Smooth muscle cell of the coronary artery (primary cell): ENCODE measurements at places on chromosomes 2 and 18. TPM values are rescaled to one million over a fixed set of nuclear protein-coding genes. Genes with fewer than 3 reads are reported as not detected.

Gene OSBPL6
- total RNA-seq = 0.47 and 0.98 TPM in 2 replicates

Gene TBR1
- not detected in 2 replicates for total RNA-seq

Gene SH2D6
- 0.23 TPM in 1 of 2 replicates, not detected in the other for total RNA-seq

Gene SLC4A3
- 1.7 and 2.1 TPM in 2 replicates for total RNA-seq

Gene CXCR1
- total RNA-seq = not detected in 2 replicates

Gene TUBA4B
- total RNA-seq = not detected in 2 replicates

Gene FAM110C
- under 0.01 TPM in 1 of 2 replicates, not detected in the other for total RNA-seq

Gene CDC42EP3
- 3.2 and 11.6 TPM in 2 replicates for total RNA-seq

Gene EVA1A
- 16.3 and 48.0 TPM in 2 replicates for total RNA-seq

Gene LOXHD1
- 0.94 TPM in 1 of 2 replicates, not detected in the other for total RNA-seq

Gene KRTCAP3
- not detected in 2 replicates for total RNA-seq

Gene MYO7B
- total RNA-seq = 0.23 TPM in 1 of 2 replicates, not detected in the other

Gene GAL3ST2
- total RNA-seq = 0.23 TPM in 1 of 2 replicates, not detected in the other

Gene PCARE
- not detected in 2 replicates for total RNA-seq

Gene LYG1
- total RNA-seq = not detected in 2 replicates

Gene TBC1D8
- 11.7 and 49.1 TPM in 2 replicates for total RNA-seq

Gene SERPINB5
- total RNA-seq = not detected in 2 replicates

Gene ALPP
- not detected in 2 replicates for total RNA-seq

Gene OSR1
- total RNA-seq = 15.3 and 56.5 TPM in 2 replicates

Gene AMER3
- total RNA-seq = not detected in 2 replicates

Gene FN1
- 7,340 and 11,165 TPM in 2 replicates for total RNA-seq

Gene SGPP2
- not detected in 2 replicates for total RNA-seq

Gene MC4R
- total RNA-seq = not detected in 2 replicates

Gene DCC
- not detected in 2 replicates for total RNA-seq

Gene MRPL53
- total RNA-seq = 54.0 and 95.4 TPM in 2 replicates

Gene SERPINB12
- not detected in 2 replicates for total RNA-seq

Gene SLC16A14
- total RNA-seq = 0.47 and 3.2 TPM in 2 replicates

Gene SCN2A
- total RNA-seq = 0.68 and 1.8 TPM in 2 replicates

Gene LHCGR
- not detected in 2 replicates for total RNA-seq

Gene STAT4
- total RNA-seq = 4.1 and 4.4 TPM in 2 replicates

Gene PTGR3
- total RNA-seq = 6.8 and 12.5 TPM in 2 replicates

Gene LIMS3
- 1.8 and 8.4 TPM in 2 replicates for total RNA-seq

Gene RAB6C
- not detected in 2 replicates for total RNA-seq

Gene SYT4
- total RNA-seq = not detected in 2 replicates

Gene SERPINB2
- 0.23 TPM in 1 of 2 replicates, not detected in the other for total RNA-seq

Gene TMEM247
- not detected in 2 replicates for total RNA-seq

Gene ATOH8
- 3.2 and 59.5 TPM in 2 replicates for total RNA-seq

Gene VWA3B
- total RNA-seq = not detected in 2 replicates

Gene SPP2
- not detected in 2 replicates for total RNA-seq

Gene SKOR2
- not detected in 2 replicates for total RNA-seq

Gene RSAD2
- total RNA-seq = 0.08 and 0.82 TPM in 2 replicates

Gene SERPINB3
- total RNA-seq = 2.3 TPM in 1 of 2 replicates, not detected in the other

Gene KCNF1
- total RNA-seq = not detected in 2 replicates

Gene ANKRD62
- total RNA-seq = not detected in 2 replicates

Gene ARHGEF33
- total RNA-seq = 0.15 and 0.59 TPM in 2 replicates

Gene STARD6
- total RNA-seq = 0.15 TPM in 1 of 2 replicates, not detected in the other

Gene EIF2B4
- total RNA-seq = 29.5 and 51.1 TPM in 2 replicates

Gene SLC23A3
- total RNA-seq = 0.60 and 2.5 TPM in 2 replicates

Gene FOXI3
- not detected in 2 replicates for total RNA-seq

Gene RAB17
- total RNA-seq = 0.45 TPM in 1 of 2 replicates, not detected in the other

Gene SNED1
- 7.4 and 80.4 TPM in 2 replicates for total RNA-seq

Gene SCYGR4
- under 0.01 TPM in 1 of 2 replicates, not detected in the other for total RNA-seq

Gene PPP1R1C
- 0.38 TPM in 1 of 2 replicates, not detected in the other for total RNA-seq

Gene GULP1
- 4.1 and 17.1 TPM in 2 replicates for total RNA-seq

Gene MEP1B
- 0.12 TPM in 1 of 2 replicates, not detected in the other for total RNA-seq

Gene GRB14
- 0.35 and 7.5 TPM in 2 replicates for total RNA-seq
